ENCODE measurements at places on chromosomes 1 and 21.

- no peak for DNase-seq
Measured at GRCh38 chr1:53946252-53947171, at the start of gene LRRC42. Gene LRRC42 (plus strand): TSS chr1:53946350. CDS start chr1:53952000, 5,650 bp downstream.

DNA sequence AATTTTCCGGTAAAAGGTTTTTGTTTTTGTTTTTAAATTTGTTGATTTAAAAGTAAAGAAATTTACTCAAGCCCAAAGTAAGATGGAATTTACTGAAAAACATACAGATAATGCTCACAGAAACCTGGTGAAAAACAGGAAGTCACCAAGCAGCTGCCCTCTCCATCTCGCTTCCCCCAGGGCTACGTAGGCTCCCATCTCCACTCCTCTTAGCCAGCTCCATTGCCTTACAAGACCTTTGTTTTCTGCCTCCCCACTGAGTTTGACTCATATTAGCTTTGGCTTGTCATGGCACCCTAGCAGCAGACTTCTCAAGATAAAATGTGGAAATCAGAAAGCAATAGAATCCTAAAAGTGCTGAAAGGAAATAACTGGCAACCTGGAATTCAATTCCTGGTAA is 57.9 kb downstream of the PHTF1 start:
- DNase-seq: no peak

GRCh38 chr21:44089001-44089911 is 17.9 kb upstream of the PWP2 start:
- no peak for DNase-seq

DNA sequence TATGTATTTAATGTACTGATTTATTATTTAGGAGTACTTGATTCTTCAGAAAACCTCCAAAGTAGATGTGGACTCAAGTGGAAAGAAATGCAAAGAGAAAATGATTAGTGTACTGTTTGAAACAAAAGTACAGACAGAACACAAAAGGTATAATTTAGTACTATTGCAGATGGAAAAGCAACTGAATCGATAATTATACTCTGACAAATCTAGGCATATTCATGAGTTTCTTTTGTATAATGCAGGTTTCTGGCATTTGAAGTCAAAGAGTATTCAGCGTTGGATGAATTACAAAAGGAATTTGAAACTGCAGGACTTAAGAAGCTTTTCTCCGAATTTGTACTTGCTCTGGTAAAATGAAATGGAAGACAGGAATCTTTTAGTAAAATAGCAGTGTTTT is 12.5 kb downstream of the RWDD3 start:
- DNase-seq: no peak

DNA sequence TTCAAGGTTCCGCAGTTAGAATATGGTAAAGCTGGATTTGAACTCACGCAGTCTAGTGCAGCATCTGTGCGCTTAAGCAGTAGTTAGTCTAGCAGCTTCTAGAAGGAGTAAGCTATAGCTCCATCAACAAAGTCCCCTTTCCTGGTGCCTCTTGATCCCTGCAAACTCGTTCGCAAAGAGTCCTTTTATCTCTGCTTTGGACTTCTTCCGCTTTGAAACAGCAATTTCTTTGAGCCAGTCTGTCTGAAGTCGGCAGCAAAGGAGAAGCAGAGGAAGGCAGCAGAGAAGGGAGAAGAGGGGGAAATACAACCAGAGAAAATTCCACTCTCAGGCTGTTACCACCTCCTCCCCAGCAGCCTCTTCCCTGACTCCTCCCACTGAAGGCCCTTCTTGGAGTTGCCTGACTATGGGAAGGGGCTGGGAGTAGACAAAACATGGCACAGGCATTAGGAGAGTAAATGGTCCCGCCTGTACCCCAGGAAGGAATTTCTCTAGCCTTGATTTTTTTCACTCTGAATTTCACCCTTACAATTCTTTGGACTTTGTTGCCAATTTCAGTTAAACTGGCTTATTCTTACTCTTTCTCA is 25.9 kb downstream of the HSD3B2 start:
- DNase-seq: no peak

DNA sequence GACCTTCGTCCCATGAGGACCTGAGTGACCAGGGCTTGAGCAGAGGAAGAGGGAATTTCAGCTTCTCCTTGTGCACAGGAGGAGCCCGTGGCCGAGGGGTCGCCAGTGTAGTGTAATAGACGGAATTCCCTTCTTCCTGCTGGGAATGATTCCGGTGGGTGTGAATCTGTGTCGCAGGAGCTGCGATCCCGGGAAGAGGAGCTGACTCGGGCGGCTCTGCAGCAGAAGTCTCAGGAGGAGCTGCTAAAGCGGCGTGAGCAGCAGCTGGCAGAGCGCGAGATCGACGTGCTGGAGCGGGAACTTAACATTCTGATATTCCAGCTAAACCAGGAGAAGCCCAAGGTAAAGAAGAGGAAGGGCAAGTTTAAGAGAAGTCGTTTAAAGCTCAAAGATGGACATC is 34.4 kb downstream of the MAP3K21 start:
- DNase-seq: no peak

- no peak for DNase-seq
Measured at GRCh38 chr1:183075861-183076260, 52.6 kb downstream of the LAMC1 start.

GRCh38 chr1:8222789-8223188 is 95.1 kb upstream of the SLC45A1 start:
- DNase-seq: no peak

DNA sequence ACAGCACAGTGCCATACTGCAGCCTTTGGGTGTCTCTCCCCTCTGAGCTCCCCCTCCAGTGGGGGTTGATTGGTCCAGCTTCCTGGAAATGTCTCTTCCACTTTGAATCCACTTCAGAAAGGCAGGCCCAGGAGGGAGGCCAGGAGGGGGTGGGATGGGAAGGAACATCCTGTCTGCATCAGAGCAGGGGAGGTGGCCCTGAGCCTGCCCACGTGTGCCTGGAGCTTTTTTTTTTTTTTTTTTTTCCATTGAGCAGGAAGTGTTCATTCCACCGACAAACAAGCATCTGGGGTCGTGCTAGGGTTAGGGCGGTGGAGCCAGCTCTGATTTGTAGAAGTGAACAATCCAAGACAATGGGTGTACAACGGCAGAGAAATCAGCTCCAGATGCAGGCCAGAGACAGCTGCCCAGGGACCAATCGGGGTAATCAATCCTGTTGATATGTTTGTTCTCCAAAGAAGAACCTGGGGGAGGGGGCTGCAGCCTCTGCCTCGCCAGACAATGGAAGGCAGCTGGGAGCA is 93.3 kb downstream of the SSBP3 start:
- peak; percentile 73 for DNase-seq

DNA sequence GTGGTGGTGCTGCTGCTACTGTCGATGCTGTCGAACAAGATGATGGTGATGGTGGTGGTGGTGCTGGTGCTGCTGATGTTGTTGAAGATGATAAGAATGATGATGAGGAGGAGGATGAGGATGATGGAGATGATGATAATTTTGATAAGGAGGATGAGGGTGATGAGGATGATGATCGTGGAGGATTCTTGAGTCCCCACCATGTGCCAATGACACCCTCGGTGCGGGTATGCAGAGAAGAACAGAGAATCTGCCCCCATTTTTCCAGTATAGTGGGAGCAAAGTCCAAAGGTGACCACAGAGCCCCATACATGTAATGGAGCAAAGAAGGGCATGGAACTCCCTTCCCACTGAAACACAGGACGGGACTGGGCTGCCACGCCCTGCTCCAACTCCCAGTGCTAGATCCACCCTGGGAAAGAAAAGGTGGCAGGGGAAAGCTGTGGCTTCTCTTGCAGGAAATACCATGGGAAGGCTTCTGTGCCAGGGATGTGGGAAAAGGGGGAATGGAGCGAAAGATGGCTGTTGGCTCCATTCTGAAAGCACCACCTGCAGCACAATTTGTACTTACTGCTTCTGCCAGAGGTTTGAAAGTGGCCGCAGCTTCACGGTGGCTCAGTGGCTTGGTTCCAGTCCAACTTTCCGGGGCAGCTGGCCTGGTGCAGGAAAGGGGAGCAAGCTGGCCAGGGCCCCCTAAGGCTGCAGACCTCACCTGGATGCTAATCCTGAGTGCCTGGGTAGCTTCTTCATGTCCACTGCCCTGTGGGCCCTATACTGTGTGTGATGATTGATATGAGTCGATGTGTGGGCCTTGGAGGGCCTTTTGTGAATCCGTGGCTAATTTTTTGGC is 387.2 kb upstream of the VAMP3 start:
- no peak for DNase-seq

GRCh38 chr1:195866091-195866780 is 742.0 kb downstream of the KCNT2 start:
- no peak for DNase-seq

- DNase-seq: no peak
Measured at GRCh38 chr1:187999973-188000372, 1171.2 kb downstream of the PLA2G4A start.

GRCh38 chr21:29248124-29248523 is 50.6 kb upstream of the BACH1 start:
- DNase-seq: no peak

GRCh38 chr1:18178111-18178510 is 70.5 kb downstream of the IGSF21 start:
- DNase-seq: no peak

DNA sequence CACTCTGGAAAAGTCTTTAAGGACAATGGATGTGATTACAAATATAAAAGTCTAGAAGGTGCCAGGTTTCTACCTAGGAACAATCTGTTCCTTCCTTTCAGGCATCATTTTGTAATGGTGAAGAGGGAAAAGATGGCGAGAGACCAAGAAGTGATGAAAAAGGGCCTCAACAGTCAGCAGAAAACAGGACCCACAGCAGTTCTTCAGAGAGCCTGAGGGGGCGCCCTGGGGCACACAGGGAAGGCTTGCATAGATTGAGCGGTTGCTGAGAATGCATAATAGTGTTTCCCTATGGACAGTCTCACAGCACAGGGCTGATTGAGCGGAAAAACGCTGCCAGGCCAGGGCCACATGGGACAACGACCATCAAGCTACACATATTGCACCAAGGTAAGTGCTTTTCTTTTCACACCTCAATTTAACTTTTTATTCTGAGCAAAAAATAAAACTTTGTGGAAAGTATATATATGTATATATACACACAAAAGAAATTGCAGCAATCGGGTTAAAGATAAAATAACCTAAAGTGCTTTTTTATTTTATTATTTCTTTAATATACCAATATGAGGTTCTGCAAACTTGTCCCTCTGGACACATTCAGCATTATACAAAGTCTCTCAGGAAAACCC is 3.1 kb upstream of the YRDC start:
- DNase-seq: peak; percentile 77

GRCh38 chr21:16572032-16572431 is 842.2 kb downstream of the USP25 start:
- peak; percentile 60 for DNase-seq

DNA sequence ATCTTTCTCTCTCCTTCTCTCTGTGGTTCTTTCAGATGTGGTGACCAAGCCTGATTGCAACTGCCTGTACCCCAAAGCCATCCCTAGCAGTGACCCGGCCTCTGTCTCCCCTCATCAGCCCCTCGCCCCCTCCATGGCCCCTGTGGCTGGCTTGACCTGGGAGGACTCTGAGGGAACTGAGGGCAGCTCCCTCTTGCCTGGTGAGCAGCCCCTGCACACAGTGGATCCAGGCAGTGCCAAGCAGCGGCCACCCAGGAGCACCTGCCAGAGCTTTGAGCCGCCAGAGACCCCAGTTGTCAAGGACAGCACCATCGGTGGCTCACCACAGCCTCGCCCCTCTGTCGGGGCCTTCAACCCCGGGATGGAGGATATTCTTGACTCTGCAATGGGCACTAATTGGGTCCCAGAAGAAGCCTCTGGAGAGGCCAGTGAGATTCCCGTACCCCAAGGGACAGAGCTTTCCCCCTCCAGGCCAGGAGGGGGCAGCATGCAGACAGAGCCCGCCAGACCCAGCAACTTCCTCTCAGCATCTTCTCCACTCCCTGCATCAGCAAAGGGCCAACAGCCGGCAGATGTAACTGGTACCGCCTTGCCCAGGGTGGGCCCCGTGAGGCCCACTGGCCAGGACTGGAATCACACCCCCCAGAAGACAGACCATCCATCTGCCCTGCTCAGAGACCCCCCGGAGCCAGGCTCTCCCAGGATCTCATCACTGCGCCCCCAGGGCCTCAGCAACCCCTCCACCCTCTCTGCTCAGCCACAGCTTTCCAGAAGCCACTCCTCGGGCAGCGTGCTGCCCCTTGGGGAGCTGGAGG is 12.7 kb downstream of the CSF1 start:
- no peak for DNase-seq

- no peak for DNase-seq
Measured at GRCh38 chr1:38523568-38523939, 336.0 kb downstream of the RRAGC start.
